ENCODE measurements at places on chromosomes 12 and 14. TPM values are rescaled to one million over a fixed set of nuclear protein-coding genes. Genes with fewer than 3 reads are reported as not detected.

DNA sequence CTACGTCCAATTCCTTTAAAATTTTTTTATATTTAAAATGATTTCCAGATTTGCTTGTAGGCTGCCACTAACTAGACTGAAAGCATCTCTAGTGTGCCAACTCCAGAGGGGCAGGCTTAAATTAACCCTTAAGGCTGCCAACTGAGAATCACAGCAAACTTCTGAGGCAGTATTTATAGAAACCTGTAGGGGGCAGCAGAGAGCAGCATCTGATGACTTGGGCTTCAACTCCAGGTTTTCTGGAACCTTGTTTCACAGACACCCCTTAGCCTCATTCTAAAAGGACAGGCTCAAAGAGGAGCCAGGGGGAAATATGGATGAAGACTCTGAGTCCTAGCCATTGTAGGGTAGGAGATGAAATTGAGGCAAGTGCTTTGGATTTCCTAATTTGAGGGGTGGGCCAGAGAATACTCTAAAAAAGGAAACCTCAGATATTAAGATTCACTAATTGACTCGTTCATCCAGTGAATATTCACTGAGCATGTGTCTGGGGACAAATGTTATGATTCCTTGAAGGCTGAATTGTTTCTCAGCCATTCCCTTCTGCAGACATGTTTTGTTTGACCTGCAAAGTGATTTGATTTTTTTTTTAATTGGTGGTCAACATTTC lies 63.3 kb upstream of the HSPB8 start:
- DNase-seq, result peak; percentile 72

GRCh38 chr12:108702595-108703320 lies 28.6 kb downstream of the CORO1C start:
- no peak for DNase-seq

- DNase-seq, result no peak
These were observed 90.4 kb downstream of the ADGRD1 start for GRCh38 chr12:131044136-131044535.

GRCh38 chr12:123478762-123479161 lies 20.8 kb downstream of the SNRNP35 start:
- no peak for DNase-seq

GRCh38 chr12:34350092-34351041 lies 328.1 kb downstream of the ALG10 start:
- peak; percentile 80 for DNase-seq

DNA sequence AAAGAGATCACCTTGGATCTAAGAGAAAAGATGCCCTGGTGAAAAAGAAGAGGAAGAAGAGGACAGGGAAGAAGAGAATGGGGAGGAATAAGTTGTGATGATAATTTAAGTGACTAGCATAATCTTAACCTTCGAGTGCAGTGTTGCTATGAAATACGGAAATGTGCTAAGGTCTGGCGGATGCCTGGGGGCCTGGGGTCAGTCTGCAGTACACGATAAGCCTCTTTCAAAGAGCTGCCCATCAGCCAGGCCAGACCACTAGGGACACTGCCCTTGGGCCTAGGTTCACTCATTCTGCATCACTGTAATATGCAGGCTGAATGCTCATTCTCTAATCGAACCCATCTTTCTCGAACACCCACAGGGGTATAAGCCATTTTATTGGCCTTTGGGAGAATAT lies 83.4 kb downstream of the PLEKHG3 start:
- DNase-seq, result no peak

DNA sequence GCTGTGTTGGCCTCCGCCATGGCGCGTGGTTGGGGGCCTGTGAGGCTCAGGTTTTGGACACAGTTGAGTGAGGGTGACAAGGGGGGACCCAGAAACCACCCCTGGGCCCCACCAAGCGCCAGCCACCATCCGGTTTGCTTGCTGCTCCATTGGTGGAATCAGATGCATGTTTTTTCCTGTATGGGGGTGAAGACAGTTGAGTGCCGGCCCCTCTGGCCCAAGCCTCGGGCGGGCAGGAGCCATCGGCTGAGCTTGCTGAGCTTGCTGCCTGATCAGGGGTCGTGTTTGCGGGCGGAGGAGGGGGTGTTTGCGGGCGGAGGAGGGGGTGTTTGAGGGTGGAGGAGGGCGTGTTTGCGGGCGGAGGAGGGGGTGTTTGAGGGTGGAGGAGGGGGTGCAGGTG lies 6.4 kb downstream of the PGAM5 start:
- DNase-seq, result no peak

- no peak for DNase-seq
These were observed 31.1 kb downstream of the PITPNM2 start for GRCh38 chr12:123119808-123120207.

- DNase-seq, result no peak
These were observed 2.7 kb downstream of the PLD4 start for GRCh38 chr14:104927432-104927816.

- DNase-seq, result no peak
These were observed 11.9 kb downstream of the HEATR5A start for GRCh38 chr14:31408421-31408820.

GRCh38 chr14:69005432-69006148 lies 26.5 kb upstream of the ACTN1 start:
- no peak for DNase-seq

DNA sequence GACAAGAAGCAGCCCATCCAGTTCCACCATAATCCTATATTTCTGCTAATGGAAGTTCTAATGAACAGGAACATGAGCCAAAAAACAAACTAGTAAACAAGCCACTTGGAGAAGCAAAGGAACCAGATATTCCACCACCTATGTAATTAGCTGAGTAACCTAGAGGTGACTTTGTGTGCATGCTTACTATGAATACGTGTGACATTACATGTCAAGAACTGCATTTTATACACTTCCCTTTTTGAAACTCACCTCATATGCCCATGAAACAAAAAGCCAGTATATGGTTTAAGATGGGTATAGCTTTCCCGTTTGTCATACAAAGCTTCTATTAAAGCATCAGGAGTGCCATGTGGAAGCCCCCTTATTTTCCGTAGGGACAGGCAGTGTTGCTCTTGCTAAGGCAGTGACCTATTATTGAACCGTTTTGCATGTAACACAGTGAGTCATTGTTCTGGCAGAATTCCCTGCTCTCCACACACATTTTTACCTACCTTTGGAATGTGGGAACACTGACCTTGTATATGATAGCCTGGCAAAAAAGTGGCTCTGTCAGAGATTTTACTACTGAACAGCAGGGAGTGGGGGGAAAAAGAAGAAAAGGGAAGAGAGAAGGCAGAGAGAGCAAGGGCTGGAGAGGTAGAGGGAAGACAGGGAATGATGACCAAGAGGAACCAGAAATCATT lies 34.8 kb upstream of the FRMD6 start:
- DNase-seq, result no peak

- DNase-seq, result peak; percentile 27
These were observed 60.5 kb upstream of the NUDT4 start for GRCh38 chr12:93317227-93317626.

GRCh38 chr12:111078731-111079130 lies 158.4 kb upstream of the MYL2 start:
- no peak for DNase-seq

- DNase-seq, result no peak
These were observed 80.5 kb upstream of the PCED1B start for GRCh38 chr12:46998811-46999368.

DNA sequence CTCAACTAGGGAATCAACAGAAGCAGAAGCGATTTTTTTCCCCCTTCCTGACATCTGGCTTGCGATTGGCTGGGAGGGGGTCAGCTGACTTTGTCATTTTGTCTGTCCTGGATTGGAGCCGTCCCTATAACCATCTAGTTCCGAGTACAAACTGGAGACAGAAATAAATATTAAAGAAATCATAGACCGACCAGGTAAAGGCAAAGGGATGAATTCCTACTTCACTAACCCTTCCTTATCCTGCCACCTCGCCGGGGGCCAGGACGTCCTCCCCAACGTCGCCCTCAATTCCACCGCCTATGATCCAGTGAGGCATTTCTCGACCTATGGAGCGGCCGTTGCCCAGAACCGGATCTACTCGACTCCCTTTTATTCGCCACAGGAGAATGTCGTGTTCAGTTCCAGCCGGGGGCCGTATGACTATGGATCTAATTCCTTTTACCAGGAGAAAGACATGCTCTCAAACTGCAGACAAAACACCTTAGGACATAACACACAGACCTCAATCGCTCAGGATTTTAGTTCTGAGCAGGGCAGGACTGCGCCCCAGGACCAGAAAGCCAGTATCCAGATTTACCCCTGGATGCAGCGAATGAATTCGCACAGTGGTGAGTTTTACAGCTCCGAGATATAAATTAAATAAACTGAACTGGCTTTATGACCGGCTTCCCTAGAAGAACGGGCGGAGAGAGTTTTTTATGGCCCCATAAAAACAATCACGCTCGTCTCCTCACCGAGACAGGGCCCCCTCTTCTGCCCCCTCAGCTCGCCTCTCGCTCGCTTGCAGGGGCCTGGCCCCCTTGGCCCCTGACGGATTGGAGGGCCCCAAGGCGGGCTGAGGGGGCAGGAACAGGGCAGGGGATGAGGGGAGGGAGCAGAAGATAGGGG lies at the start of gene HOXC6:
HOXC6 (plus strand) TSS at position 127 of the 888 bp plus-strand sequence; CDS start at position 209, 82 bp downstream.
- DNase-seq, result peak; percentile 75

GRCh38 chr14:31190219-31190603 lies 17.4 kb downstream of the HECTD1 start:
- no peak for DNase-seq

DNA sequence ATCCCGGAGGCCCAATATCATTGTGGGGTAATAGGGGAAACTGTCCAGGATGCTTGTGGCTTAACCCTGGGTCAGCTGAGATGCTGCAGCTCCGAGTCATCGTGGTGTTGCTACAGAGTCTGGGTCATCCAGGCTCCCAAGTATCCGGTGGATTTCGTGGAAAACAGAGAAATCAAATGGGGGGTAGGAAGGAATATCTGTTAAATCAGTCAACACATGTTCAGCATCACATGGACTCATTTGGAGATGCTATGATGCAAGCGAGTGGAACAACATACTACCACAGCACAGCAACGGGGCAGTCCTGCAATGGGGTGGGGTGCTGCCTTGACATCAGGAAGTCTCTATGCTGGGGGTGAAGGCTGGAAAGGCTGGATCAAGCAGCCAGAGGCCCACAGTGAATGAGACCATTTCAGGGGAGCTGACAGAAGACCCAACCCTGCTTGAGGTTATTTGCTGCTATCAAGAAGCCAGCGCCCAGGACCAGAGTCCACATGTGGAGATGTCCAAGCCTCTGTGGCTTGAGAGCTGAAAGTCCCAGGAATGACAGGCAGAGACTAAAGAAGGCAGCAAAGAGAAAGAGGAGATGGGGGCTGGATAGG lies 22.9 kb downstream of the VDR start:
- DNase-seq, result no peak

- no peak for DNase-seq
These were observed 115.3 kb downstream of the TRMT5 start for GRCh38 chr14:60865378-60866127.

DNA sequence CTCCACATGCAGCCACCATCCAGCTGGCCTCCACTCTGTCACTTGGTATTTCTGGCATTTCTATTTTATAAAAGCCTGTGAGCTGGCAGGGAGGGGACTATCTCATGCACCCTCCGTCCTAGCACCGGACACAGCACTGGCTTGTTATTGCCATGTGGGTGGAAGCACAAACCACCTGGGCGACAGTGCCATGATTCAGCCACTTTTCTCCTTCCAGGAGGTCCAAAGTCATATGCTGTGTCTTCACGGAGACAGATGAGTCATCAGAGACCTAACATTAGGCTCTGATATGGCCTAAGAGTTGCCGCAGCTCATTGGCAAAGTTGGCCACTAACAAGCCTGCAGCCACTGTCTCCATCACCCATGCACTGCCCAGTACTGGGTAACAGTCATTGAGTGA lies 1123.0 kb downstream of the VRK1 start:
- no peak for DNase-seq

DNA sequence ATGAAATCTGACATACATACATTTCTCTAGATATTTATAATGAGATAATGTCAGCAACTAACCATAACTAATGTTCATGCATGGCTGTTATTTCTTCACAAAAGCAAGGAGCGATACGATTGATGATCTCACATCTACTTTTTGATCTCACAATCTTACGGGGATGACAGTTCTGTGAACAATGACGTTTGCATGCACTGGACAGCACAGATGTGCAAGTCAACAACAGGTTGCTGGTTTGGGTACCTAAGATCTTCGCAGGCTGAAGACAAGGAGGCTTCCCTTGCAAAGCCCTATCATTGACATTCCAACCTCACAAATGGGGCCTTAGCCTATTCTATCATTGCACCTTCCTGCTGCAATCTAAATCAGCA lies 53.6 kb downstream of the C12orf42 start:
- no peak for DNase-seq

- DNase-seq, result no peak
These were observed 2.3 kb downstream of the HDAC7 start for GRCh38 chr12:47817272-47818006.

- DNase-seq, result no peak
These were observed 52.2 kb upstream of the CFL2 start for GRCh38 chr14:34766606-34767005.

- DNase-seq, result no peak
These were observed 1319.1 kb downstream of the TMEM121 start for GRCh38 chr14:106845286-106846087.

PLA2G1B gene
- 1.8 TPM for total RNA-seq

OVCH1 gene
- not detected for total RNA-seq

AMIGO2 gene
- total RNA-seq, result 3.5 TPM

CEP128 gene
- 9.2 TPM for total RNA-seq

NINJ2 gene
- 2.6 TPM for total RNA-seq

TAS2R19 gene
- total RNA-seq, result 1.2 TPM

PZP gene
- total RNA-seq, result not detected

PAPOLA gene
- total RNA-seq, result 139 TPM

HIP1R gene
- 31.0 TPM for total RNA-seq

MORN3 gene
- 0.22 TPM for total RNA-seq

ANKRD33 gene
- not detected for total RNA-seq

Data from K562 (cell line).